Stimulated activated effector memory CD8-positive, alpha-beta T cell treated with anti-CD3 and anti-CD28 coated beads, Interleukin-12 subunit alpha, Interleukin-12 subunit beta, amount 100 ng/mL, for 72 hours (primary cell): ENCODE measurements at places on chromosomes 12 and 14.

DNA sequence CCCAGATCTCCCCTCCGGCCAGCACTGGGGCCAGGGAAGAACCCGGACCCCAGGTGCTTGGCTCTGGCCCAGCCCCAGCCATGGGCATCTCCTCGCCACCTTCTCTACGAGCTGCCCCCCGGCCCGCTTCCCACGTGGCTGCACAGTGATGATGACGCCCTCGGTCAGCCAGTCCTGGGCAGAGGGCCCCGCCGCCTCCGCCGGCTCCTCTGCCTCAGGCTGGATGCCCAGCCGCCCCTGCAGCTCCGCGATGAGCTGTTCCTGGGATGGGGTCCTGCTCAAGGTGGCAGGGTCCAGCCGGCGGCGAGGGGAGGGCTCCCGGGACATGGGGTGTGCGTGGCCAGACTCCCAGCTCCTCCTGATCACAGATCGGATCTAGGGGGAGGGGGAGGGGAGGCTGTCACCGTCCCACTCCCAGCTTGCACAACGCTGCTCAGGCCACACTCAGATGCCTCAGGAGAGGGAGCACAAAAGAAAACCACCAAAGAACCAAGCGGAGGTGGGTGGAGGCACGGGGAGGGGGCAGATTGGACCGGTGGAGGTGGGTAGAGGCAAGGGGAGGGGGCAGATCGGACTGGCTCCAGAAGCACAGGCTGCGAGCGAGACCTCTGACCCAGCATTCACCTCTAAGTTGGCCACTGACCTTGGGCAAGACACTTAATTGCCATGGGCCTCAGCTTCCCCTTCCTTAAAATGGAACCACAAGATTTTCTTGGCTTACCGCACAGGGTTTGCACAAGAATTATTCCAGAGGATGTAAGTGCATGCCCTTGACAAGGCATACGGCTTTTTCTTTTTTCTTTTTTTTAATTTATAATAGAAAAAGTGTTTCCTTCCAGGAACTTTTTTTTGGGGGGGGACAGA is 16.1 kb upstream of the RPLP0 start:
- DNase-seq: no peak

- DNase-seq: no peak
Observed at GRCh38 chr12:6266541-6266966, 43.9 kb upstream of the PLEKHG6 start.

GRCh38 chr12:49582850-49583249 is 14.9 kb upstream of the MCRS1 start:
- no peak for DNase-seq

DNA sequence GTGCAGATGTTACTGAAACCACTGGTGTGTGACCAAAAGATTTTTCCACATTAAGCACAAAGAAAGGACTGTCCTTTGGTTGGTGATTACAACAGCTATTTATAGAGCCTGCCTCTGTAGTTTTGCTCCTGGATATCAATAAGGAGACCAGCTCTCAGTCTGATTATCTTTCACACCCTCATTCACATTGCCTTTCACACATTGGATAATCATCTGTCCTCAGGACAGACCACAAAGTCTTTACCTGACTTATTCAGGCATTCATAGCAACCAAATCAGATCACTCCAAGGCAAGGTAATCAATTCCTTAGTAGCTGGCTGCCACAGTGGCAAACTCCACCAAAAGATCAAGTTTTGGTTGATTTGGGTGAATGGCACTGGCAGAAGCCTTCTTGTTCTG is 59.6 kb upstream of the CPSF6 start:
- DNase-seq: no peak

- no peak for DNase-seq
Observed at GRCh38 chr14:100608586-100609330, 21.5 kb upstream of the BEGAIN start.

DNA sequence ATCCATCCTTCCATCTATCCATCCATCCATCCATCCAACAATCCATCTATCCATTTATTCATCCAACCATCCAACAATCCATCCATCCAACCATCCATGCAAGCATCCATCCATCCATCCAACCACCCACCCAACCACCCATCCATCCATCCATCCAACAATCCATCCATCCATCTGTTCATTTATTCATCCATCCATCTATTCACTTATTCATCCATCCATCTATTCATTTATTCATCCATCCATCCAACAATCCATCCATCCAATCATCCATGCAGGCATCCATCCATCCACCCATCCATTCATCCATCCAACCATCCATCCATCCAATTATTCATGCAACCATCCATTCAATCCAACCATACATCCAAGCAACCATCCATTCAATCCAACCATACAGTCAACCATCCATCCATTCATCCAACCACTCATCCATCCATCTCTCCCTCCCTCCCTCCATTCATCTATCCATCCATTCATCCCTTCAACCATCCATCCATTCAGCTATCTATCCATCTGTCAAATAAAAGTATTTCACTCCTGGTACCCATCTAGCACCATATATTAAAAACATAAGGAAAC is 86.1 kb downstream of the KSR2 start:
- DNase-seq: no peak

GRCh38 chr14:87995500-87996290 is 2.7 kb upstream of the GALC start:
- no peak for DNase-seq

- no peak for DNase-seq
Observed at GRCh38 chr12:117967512-117967911, 1.3 kb downstream of the KSR2 start.

GRCh38 chr12:131147894-131148293 is 194.2 kb downstream of the ADGRD1 start:
- DNase-seq: no peak

DNA sequence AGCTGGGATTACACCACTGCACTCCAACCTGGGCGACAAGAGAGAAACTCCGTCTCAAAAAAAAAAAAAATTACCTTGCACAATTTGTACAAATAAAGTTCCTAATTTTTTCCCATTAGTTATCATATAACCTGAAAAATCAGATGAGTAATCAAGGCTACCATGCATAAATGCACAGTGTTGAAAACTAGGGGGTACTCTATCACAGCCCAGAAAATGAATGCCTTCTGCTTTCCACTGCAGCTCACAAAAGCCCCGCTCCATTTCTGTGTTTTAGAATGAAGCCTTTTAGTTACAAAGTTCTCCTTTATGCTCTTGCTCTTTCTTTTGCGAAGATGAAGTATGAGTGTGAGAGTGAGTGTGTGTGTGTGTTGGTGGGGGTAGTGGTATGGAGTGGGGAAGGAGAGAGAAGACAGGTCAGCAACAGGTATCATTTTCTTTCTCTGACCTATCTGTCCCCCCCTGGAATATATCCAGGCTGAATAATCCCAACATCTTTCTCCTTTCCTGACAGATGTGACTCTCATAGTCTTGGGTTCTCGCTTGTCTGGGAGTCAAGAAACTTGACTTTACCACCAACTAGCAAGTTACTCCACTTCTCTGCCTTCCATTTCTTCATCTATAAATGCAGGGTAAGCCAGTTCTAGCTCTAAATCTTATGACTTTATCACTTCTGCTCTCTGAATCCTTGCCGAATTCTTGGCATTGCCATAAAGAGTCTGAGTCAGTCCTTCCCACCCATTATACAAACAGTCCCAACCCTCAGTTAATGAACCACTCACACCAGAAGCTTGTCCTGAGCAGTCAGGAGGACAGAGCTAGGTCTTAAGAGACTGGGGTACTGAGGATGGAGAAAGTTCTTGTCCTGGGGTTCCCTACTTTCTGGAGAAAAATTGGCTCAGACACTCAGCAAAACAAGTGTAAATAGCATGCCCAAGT is 16.1 kb downstream of the BIN2 start:
- no peak for DNase-seq

- no peak for DNase-seq
Observed at GRCh38 chr14:99316281-99317163, 44.5 kb upstream of the BCL11B start.

DNA sequence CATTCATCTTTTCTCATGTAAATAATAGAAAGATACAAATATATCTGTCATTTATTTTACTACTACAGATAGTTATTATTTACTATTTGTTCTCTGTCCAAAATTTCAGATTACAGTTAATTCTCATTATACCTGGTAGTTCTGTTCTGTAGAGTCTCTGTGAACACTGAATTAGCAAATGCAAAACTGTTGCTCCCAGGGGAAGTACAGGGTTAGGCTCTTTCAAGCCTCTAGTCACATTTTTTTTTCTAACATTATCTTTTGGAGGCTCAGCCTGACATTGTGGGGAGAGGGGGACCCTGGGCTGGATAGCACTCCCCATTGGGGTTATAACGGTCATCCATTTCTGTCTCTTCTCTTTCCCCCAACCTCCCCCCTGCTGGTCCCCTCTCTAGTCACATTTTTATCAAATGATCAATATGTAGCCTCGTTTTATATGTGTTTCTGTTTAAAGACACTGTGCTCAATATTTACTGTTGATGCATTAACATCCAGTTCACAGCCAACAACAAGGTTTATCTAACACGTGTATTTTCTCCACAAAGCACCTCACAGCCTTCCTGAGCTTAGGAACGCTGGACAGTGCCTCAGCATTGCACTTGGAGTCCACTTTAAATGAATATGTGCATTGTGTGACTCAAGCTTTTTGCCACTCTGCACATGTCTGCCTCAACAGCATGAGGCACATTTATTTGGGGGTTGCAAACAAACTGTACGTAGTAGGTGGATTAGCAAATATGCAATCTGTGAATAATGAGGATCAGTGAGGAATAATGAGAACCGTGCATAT is 4.7 kb downstream of the SMCO2 start:
- no peak for DNase-seq

- no peak for DNase-seq
Observed at GRCh38 chr12:114479831-114480230, 73.9 kb upstream of the TBX5 start.

- DNase-seq: no peak
Observed at GRCh38 chr14:59425322-59425935, 39.8 kb downstream of the GPR135 start.

GRCh38 chr12:102522768-102523167 is 42.4 kb upstream of the IGF1 start:
- DNase-seq: no peak

DNA sequence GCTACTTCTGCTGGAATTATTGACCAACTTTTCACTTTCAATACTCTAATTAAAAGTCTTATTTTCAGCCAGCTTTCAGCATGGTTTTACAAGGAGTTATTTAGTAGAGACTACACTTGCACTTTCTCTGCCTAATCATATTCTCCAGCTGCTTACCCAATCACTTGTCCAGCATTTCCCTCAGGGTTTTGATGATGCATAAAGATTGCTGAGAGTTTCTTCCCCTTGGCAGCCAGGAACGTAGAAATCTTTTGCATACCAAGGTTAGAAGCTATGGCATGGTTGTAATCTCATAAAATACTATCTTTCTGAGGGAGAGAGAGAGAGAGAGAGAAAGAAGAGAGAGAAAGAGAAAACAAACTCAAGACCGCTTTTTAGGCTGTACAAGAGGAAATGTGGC is 10.8 kb downstream of the OR4Q3 start:
- no peak for DNase-seq

DNA sequence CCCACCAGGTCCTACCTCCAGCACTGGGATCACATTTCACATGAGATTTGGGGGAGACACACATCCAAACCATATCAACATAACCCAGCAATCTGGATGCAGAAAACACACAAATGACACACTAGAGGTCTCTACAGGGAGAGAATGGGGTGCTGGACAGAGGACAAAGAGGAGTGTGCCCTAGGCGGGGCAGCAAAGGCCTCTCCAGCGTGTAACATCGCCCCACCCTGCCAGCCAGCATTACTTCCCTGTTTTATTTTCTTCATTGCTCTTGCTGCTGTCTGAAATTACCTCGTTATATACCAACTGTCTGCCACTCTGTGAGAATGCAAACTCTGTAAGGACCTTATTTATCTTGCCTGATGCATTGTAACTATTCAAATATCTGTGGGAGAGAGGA is 61.1 kb downstream of the RIMBP2 start:
- DNase-seq: no peak

GRCh38 chr12:31002361-31002725 is 71.3 kb upstream of the DDX11 start:
- DNase-seq: no peak

DNA sequence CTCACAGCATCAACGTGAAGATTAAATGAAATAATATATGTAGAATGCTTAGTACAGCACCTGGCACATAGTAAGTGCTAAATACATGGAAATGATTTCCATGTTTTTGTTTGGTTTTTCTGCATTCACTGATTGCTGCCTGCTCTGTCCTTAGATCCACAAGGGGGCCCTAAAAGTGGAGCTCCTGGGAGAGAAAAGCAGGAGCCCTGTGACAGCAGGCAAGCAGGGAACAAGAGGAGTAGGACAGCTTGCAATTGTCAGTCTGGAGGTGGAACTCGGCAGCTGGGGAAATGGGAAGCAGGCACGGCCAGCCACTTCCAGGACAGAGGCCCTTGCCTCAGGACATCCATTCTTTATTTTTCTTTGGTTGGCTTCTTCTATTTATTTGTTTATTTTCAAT is 292.9 kb downstream of the BMP4 start:
- no peak for DNase-seq

DNA sequence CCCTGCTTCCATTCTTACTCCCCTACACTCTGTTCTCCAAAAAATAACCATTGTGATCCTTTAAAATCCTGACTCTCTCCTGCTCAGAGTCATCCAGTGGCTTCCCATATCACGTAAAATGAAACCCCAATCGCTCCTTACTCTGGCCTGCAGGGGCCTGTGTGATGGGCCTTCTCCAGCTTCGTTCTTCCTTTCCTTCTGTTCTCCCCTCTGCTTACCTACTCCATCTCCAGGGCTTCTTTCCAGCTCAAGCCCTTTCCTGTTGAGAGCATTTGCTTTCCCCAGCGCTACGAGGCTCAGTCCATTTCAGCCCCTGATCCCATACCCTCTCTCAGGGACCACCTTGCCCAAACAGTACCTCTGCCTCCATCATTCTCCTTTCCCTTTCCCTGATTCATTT is 144.4 kb upstream of the ARHGAP5 start:
- no peak for DNase-seq

GRCh38 chr12:27515671-27516070 is 8.3 kb upstream of the PPFIBP1 start:
- DNase-seq: no peak

DNA sequence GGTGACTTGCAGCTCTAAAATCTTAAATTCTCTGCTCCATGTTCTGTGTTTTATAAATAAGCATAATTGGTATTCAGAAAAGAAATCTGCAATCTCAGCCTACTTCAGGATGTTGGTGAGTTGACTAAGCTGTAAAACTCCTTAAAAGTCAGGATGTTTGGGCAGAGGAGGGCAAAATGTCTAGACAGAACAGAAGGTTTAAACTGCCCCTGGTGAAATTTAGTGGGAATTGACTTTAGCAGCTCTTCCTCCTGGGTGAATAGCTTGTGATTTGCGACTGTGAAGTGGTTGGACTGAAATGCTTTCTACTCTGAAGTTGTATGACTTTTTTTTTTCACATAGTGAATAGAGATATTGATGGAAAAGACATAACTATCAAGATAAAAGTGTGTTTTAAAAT is 85.8 kb downstream of the CAND1 start:
- no peak for DNase-seq

- DNase-seq: no peak
Observed at GRCh38 chr14:96852823-96853422, 55.7 kb downstream of the VRK1 start.

- DNase-seq: no peak
Observed at GRCh38 chr12:94762259-94762942, 112.0 kb upstream of the TMCC3 start.
